ENCODE measurements at places on chromosomes 4 and X. TPM values are rescaled to one million over a fixed set of nuclear protein-coding genes. Genes with fewer than 3 reads are reported as not detected.

DNA sequence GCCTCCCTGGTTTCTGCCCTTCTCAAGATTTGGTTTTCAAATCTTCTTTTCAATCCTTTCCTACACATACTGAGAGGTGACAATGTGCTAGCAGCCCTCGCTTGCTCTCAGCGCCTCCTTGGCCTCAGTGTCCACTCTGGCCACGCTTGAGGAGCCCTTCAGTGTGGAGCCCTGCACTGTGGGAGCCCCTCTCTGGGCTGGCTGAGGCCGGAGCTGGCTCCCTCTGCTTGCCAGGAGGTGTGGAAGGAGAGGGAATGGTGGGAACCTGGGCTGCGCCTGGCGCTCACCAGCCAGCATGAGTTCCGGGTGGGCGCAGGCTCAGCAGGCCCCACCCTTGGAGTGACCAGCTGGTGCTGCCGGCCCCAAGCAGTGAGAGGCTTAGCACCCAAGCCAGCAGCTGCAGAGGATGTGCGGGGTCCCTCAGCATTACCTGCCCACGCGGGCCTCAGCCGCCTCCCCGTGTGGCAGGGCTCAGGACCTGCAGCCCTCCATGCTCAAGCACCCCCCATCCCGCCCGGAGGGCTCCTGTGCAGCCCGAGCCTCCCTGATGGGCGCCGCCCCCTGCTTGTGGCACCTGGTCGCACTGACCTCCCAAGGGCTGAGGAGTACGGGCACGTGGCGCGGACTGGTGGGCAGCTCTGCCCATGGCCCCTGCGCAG is 127.5 kb downstream of the COX7B2 start:
- H3K4me3 ChIP-seq: no peak overlapping the region
- H3K36me3 ChIP-seq: no peaks in the 10 kb centered on the region
- no peaks in the 10 kb centered on the region for H3K27me3 ChIP-seq
- H3K4me1 ChIP-seq: no peaks in the 10 kb centered on the region
- no peak overlapping the region for H3K27ac ChIP-seq
- DNase-seq: no peak

Gene RAB40AL
- 1.1 TPM for total RNA-seq

DNA sequence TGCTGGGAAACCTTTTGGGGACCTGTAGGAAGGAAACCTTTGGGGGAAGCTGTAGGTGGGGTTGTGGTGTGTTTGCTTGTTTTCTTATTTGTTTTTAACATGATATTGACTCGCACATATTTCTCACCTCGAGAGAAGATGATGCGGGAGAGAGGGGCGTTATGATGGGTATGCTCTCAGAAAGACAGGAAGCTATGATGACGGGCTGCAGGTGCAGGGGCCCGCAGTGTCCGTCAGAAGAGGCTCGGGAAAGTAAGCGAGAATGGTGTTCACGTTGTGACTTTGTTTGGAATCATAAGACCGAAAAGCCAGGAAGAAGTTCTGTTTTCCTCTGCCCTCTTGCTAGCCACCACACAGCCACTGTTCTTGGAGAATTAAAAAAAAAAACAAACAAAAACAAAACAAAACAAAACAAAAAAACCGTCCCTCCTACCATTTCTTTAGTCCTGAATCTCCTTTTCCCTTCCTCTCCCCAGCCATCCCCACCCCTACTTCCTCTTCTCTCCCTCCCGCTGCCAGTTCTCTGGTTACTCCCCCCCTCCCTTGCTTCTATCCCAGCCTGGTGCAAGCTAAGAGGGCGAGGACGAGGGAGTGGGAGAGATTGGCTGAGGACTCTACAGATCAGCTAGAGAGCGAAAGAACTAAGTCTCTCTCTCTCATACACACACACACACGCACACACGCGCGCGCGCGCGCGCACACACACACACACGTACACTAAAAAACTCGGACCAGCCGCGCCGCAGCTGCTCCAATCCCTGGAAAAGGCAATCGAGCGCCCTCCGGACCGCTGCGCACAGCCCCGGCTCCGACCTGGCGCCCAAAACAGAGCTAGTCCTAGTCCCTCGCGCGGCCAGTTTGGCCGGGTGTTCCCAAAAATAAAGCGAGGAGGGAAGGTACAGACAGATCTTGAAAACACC is at the start of gene BMP3:
Gene BMP3, plus strand, starts transcription at position 648 of the 920 bp plus-strand sequence. CDS start 577 bp downstream, outside the sequence.
- peaks cover 92% of the 10 kb centered on the region for H3K27me3 ChIP-seq
- H3K27ac ChIP-seq: peak within 1 kb of the TSS; percentile 93
- no peaks in the 10 kb centered on the region for H3K36me3 ChIP-seq
- peak within 1 kb of the TSS; percentile 94 for H3K4me3 ChIP-seq

- no peak for DNase-seq
- H3K27me3 ChIP-seq: no peaks in the 10 kb centered on the region
- no peak overlapping the region for H3K27ac ChIP-seq
- peaks cover 13% of the 10 kb centered on the region for H3K4me1 ChIP-seq
- H3K36me3 ChIP-seq: no peaks in the 10 kb centered on the region
Observed at GRCh38 chrX:100745806-100746537, 14.1 kb upstream of the SYTL4 start.

DNA sequence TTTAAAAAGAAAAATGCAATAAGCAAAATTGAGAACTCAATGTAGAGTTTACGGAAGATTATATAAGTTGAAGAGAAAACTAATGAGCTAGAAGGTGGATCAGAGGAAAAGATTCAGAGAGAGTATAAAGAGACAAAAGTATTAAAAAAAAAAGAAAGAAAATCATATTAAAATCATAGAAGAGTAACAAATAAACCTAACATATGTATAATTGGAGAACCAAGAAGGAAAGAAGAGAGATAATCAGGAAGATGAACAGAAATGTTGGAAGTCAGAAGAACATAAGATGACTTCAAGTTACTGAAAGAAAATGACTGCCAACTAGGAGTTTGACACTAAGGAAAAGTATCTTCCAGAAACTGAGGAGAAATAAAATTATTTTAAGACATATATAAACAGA is 34.3 kb upstream of the ANTXR2 start:
- no peaks in the 10 kb centered on the region for H3K4me1 ChIP-seq
- no peak overlapping the region for H3K4me3 ChIP-seq
- no peak for DNase-seq
- H3K27me3 ChIP-seq: no peaks in the 10 kb centered on the region

- no peaks in the 10 kb centered on the region for H3K27me3 ChIP-seq
- peaks cover 4% of the 10 kb centered on the region for H3K4me1 ChIP-seq
- no peaks in the 10 kb centered on the region for H3K36me3 ChIP-seq
- peak; percentile 28 for DNase-seq
Observed at GRCh38 chrX:101658661-101659491, 774 bp downstream of the ARMCX2 start.

- no peaks in the 10 kb centered on the region for H3K36me3 ChIP-seq
- H3K27ac ChIP-seq: peak overlapping the region; percentile 99
- no peaks in the 10 kb centered on the region for H3K27me3 ChIP-seq
- peak overlapping the region; percentile 85 for H3K4me3 ChIP-seq
- DNase-seq: no peak
Observed at GRCh38 chr4:103018391-103019307, 856 bp downstream of the SLC9B1 start.

Gene CFAP47
- 1.5 TPM for total RNA-seq

Gene CABS1
- total RNA-seq: not detected

DNA sequence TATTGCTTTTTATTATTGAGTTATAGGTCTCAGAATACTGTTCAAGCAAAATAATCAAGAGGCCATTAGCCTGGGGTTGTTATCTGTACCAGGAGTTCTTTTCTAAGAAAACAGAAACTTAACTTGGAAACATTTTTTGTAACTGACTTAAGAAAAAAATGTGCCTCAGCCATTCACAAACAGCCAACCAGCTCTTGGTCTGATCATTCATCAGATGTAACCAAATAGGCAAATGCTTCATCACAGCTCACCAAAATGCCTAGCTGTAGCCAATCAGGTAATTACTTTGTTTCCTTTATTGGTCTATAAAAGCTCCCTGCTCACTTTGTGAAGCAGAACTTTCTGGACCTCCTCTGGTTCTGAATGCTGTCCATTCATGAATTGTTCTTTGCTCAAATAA is 387.7 kb downstream of the FAT4 start:
- H3K27me3 ChIP-seq: no peaks in the 10 kb centered on the region
- no peak overlapping the region for H3K27ac ChIP-seq
- no peak for DNase-seq
- H3K36me3 ChIP-seq: no peaks in the 10 kb centered on the region
- no peak overlapping the region for H3K4me3 ChIP-seq

Gene DUSP9
- 36.5 TPM for total RNA-seq

DNA sequence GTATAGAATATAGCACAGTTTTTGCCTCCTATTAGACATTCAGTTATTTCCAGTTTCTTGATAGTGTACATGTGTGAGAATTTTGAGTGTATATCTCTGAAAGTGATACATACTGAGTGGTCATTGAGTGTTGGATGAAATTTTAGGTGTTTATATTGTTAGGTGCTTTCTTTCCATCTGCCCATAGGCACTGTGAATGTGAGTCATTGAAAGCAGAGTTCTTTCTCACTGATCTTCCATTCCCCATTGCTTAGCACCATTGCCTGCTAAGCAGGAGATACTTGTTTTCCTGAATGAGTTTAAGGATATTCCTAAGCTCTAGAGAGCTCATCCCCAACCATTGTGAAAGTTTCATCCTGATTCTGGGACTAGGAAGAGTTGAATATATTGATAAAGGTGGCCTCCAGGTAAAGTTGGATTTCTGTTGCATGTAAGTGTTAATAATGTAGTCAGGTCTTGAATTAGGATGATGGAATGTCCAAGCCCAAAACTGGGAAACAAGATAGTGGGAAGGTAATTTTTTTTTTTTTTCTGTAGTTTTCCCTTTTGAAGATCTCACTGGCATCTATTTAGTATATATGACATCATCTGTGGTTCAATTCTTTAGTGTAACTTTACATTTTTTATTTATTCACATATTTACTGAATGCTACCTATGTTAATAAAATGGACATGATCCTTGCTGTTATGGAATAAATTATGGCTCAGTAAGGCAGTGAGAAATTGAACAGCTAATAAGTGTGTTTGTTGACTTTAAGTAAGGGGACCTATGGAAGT is 22.1 kb downstream of the UBE2K start:
- peaks cover 17% of the 10 kb centered on the region for H3K4me1 ChIP-seq
- no peak overlapping the region for H3K4me3 ChIP-seq
- H3K27me3 ChIP-seq: no peaks in the 10 kb centered on the region
- H3K36me3 ChIP-seq: peaks cover 15% of the 10 kb centered on the region
- DNase-seq: no peak

- peaks cover 22% of the 10 kb centered on the region for H3K4me1 ChIP-seq
- no peaks in the 10 kb centered on the region for H3K27me3 ChIP-seq
- no peak for DNase-seq
- peak overlapping the region; percentile 98 for H3K27ac ChIP-seq
- H3K4me3 ChIP-seq: peak overlapping the region; percentile 96
Observed at GRCh38 chr4:108620933-108621905, 843 bp downstream of the RPL34 start.

Gene BMX
- total RNA-seq: not detected

GRCh38 chrX:33969105-33969504 is 163.0 kb downstream of the FAM47A start:
- no peak for DNase-seq
- H3K27me3 ChIP-seq: no peaks in the 10 kb centered on the region
- no peak overlapping the region for H3K27ac ChIP-seq

DNA sequence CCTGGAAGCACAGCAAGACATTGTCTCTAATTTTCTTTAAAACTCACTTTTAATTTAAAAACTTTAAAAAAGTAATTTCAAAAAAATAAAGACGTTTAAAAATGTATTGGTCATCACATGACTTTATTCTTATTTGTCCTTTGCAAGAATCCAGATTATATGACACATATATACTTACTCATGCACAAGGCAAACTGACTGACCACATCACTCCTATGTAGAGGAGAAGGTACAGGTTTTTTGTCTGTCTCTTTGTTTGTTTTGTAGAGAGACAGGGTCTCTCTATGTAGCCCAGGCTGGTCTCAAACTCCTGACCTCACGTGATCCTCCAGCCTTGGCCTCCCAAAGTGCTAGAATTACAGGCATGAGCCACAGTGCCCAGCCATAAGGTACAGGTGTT is 28.6 kb downstream of the MAML3 start:
- H3K4me1 ChIP-seq: peaks cover 5% of the 10 kb centered on the region
- H3K27me3 ChIP-seq: no peaks in the 10 kb centered on the region
- H3K27ac ChIP-seq: no peak overlapping the region
- DNase-seq: no peak
- H3K4me3 ChIP-seq: no peak overlapping the region

- H3K4me1 ChIP-seq: no peaks in the 10 kb centered on the region
- no peaks in the 10 kb centered on the region for H3K36me3 ChIP-seq
- peaks cover 4% of the 10 kb centered on the region for H3K27me3 ChIP-seq
- DNase-seq: no peak
- H3K4me3 ChIP-seq: no peak overlapping the region
Observed at GRCh38 chr4:8939840-8940742, 68.5 kb upstream of the HMX1 start.

GRCh38 chrX:134990801-134991481 is at the start of gene SMIM10:
SMIM10 (plus strand) TSS chrX:134990991; CDS start chrX:134991096, 105 bp downstream.
- H3K4me1 ChIP-seq: no peaks in the 10 kb centered on the region
- no peak within 1 kb of the TSS for H3K27ac ChIP-seq
- peak; percentile 10 for DNase-seq
- H3K27me3 ChIP-seq: peaks cover 10% of the 10 kb centered on the region
- peak within 1 kb of the TSS; percentile 76 for H3K4me3 ChIP-seq
- peaks cover 2% of the 10 kb centered on the region for H3K36me3 ChIP-seq

DNA sequence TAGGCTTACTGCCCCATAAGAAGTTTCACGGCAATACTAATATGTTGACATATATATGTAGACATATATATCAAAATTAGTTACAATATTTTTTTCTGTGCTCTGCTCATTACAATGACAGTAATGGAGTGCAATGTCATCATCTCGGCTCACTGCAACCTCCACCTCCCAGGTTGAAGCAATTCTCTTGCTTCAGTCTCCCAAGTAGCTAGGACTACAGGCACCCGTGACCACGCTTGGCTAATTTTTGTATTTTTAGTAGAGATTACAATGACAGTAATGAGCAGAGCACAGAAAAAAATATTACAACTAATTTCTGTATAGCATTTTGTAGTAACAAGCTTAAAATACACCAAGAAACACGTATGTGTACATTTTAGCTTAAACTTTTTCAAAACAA is 7.6 kb downstream of the EIF4E start:
- no peak for DNase-seq
- no peak overlapping the region for H3K27ac ChIP-seq
- no peak overlapping the region for H3K4me3 ChIP-seq

DNA sequence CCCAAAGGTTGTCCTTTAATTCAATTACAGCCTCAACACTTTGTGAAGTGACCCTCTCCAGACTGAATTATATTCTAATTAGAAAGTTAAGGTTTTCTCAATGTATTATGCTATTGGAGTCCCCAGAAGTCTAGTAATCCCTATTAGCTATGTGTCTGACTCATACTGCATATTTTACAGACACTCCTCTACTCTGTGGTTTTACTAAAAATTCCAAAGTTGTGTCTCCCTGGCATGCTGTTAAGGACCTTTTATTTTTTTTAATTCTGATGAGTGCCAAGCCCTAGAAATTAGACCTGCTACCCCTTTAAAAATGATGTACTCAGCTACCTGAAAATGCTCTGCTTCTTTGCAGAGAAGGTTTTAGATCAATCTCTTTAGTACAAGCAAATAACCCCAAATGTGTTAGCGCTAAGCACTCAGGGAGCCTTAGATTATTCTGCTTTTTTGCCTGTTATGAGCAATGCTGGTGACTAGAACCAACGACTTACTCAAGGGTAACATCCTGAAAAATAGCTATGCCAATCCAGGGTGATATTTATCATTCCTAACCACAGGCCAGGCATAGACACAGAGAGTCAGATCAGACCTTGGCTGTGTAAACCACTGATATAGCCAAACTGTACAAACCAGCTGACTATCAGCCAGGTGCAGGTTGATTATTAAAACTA is 26.1 kb upstream of the CXCL13 start:
- H3K27ac ChIP-seq: no peak overlapping the region
- no peaks in the 10 kb centered on the region for H3K36me3 ChIP-seq
- no peaks in the 10 kb centered on the region for H3K27me3 ChIP-seq
- H3K4me1 ChIP-seq: no peaks in the 10 kb centered on the region

Measured in progenitor cell of endocrine pancreas (in vitro differentiated cells).